ENCODE measurements at places on chromosomes 12 and 14.

DNA sequence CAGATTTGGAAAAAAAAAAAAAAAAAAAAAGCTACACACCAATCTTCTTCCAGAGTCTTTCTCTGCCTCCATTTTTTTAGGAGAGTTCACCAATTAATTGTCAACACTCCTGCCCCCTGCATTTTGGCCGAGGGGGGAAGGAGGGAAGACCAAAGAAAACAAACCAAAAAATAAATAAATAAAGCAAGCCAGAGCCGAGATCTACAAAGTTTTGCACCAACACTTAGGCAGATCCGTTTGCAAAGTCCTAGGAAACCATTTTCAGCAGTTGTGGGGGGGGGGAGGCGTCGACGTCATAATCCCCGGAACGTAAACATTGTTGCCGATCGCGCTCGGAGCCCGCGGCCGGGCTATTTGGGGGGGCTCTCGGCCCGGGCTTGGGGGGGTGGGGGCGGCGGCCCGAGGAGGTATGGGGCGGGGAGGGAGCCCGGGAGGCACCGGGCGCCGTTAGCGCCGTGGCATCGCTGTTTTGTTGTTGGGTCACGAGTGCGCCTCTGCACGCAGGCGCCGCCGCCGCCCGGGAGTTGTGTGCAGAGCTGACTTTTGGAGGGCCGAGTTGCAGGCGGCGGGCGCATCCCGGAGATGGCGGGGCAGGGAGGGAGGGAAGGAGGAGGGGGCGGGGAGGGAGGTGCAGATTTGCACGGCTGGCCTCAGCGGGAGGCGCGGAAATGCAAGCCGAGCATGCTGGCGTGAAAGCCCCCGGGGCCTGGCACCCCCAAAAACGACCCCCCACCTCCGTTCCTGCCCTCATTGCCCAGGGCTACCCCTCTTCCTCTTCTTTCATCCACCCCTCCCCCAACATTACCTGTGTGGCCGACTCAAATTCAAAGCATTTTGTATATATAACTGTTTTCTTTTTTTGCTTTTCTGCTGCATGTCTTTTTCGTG lies 598 bp downstream of the KDM2B start:
- peak; percentile 65 for DNase-seq

DNA sequence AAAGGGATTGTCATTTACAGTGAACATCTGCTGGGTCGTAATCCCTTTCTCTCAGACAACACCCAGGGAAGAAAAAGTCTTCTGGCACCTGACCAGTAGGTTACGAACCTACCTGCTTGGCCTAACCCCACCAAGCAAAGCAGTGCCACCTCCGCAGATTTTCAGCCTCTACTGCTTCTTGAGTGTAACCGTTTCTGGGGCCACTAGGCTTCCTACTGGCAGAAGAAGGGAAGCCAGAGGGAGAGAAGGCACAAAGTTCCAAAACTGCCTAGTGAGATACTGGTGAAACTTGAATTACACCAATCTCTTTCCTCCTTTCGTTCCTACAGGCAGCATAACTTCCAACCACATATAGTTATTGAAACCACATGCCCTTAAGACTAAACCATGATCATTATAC lies 383.6 kb downstream of the BCAT1 start:
- no peak for DNase-seq

- DNase-seq, result no peak
These were observed 163.3 kb downstream of the ETV6 start for GRCh38 chr12:11812586-11813437.

DNA sequence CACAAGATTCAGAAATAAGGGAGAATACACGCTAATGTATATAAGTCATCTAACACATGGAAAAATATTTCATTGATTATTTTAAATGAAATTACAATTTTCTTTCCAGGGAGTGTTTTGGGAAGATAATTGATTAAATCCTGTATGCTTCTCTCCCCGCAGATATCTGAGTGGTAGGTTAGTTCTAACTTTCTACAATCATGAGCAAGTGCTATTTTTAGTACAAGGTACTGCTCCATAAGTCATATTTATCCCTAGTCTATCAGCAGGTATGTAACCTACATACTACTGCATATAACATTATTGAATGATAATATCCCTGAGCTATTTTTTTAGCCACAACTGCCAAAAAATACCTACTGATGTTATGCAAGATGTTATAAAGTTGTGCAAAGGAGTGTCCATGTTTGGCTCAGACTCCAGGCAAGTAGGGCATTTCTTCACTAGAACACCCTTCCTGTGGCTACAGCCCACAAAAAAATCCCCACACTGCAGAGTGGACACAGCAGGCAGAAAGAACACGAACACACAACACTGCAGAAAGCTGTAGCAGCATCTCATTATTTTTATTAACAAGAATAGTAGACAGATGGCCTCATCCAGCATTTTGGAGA lies 87.0 kb downstream of the SEC23A start:
- DNase-seq, result no peak

DNA sequence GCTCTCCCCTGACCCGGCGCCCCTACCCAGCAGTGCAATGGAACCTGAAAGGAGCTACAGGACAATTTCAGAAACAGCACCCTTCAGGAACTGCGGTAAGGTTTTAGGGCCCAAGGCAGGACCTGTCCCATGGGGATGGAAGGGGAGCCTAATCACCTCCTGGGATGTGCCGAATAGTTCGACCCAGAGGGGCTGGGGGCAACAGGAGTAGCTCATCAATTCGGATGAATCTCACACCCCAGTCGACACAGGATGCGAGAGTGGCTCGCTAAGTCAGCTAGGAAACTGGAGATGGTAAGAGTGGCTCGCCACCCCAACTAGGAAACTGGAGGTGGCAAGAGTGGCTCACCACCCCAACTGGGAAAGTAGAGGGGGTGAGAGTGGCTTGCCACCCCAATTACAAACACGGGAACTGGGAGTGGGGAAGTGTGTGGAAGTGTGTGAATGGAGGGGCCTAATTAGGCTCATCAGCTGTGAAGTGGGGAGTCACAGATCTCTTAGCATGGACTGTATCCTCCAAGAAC lies 57.1 kb downstream of the DHRS2 start:
- no peak for DNase-seq

- no peak for DNase-seq
These were observed 4.9 kb downstream of the KLRC1 start for GRCh38 chr12:10448236-10448635.

DNA sequence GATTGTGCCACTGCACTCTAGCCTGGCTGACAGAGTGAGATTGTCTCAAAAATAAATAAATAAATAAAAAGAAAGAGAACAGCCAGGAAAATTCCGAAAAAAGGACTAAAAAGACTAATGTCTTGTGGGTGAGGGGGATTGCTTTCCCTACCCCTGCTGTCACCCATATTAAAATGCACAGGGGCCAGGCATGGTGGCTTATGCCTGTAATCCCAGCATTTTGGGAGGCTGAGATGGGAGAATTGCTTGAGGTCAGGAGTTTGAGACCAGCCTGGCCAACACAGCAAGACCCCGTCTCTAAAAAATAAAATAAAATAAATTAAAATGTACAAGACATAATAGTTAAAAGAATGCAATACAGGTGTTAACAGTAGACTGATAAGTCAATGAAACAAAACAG lies 6.1 kb downstream of the DHRS1 start:
- DNase-seq, result no peak

DNA sequence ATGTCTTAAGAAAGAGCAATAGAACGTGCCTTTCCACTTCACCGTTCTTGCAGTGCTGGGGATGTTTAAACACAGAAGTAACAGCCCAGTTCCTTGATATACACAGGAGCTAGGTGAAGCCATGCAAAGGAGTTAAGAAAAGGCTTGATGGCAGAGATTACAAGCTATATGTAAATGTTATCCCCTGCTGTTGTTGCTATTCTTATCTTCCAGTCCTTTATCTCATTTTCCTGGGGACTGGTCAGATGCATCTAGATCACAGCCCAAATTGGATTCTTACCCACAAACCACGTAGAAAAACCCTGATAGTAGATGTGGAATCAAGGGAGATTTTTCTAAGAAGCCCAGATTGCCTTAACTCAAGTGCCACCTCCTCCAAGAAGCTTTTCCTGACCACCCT lies 5.5 kb downstream of the ASCL1 start:
- no peak for DNase-seq

DNA sequence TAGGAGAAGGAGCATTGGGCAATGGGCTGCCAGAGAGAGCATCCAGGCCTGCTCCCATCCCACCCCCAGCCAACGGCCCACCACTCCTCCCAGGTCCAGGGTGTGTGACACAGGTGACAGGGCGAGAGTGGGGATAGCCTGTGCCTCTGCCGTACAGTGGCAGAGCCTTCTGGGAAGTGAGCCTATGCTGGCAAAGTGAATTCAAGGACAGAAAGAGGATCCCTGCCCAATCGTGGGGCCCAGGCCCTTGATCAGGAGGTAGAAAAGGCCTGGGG lies 553 bp upstream of the KRT79 start:
- no peak for DNase-seq

DNA sequence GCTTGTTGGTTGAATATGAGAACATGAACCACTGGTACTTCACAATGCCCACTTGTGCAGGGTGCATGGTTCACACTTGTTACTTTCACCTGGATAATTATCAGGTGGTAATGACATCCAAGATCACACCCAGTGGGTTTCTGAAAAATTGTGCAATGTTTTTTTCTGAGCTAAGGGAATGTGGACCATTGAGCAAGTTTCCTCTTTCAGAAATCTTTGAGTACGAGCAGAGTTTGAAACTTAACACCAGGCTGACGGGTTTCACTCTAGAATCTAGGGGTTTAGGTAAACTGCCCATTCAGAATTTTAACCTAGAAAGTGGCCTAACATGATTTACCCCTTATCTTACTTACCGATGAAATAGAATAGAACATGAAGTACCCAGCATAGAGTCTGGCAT lies 389.6 kb downstream of the PAWR start:
- no peak for DNase-seq

DNA sequence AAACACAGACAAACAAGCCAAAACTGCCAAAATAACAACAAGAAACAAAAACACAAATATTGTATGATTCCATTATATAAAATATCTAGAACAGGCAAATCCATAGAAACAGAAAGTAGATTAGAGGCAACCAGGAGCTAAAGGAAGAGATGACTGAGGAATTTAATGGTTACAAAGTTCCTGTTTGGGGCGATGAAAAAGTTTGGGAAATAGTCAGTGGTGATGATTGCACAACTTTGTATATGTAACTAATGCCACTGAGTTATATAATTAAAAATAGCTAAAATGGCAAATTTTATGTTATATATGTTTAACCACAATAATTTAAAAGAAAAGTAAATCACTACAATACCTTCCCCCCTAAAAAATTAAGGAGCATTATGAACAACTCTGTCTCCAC lies 24.5 kb downstream of the GNPTAB start:
- DNase-seq, result no peak

DNA sequence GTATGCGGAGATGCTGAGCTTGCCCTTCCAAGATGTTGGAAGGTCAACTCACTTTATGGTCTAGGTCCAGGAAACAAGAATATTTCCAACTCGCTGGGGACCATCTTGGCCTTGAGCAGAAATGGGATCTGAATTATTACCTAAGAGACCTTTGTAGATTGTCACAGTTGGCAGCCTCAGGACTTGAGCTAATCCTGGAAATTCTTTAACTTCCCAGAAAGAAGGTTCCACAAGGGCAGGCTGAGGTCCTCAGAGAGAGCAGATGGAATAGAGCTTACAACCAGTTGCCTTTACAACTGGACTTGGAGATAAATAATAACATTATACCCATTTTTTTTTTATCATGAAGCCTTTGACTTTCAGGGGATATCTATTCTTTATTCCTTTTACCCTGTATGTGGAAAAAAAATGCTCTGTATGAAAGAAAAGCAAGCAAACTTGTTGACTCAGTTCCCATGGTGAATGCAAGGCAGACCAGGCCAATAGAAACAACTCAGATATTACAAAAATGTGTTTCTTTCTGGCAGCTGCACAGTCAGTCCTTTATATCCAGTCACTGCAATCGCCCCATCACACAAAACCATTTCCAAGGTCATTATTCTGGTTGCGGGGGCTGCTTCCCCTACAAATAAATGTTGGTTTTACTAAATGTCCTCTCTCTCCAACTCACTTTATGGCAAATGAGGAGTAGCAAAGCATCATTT lies 401.4 kb downstream of the ZFP36L1 start:
- no peak for DNase-seq

GRCh38 chr14:58659846-58660245 lies 22.1 kb downstream of the DACT1 start:
- DNase-seq, result no peak

GRCh38 chr14:93081876-93082570 lies 33.7 kb downstream of the ITPK1 start:
- no peak for DNase-seq

- DNase-seq, result no peak
These were observed 16.3 kb downstream of the GLTP start for GRCh38 chr12:109863847-109864712.

DNA sequence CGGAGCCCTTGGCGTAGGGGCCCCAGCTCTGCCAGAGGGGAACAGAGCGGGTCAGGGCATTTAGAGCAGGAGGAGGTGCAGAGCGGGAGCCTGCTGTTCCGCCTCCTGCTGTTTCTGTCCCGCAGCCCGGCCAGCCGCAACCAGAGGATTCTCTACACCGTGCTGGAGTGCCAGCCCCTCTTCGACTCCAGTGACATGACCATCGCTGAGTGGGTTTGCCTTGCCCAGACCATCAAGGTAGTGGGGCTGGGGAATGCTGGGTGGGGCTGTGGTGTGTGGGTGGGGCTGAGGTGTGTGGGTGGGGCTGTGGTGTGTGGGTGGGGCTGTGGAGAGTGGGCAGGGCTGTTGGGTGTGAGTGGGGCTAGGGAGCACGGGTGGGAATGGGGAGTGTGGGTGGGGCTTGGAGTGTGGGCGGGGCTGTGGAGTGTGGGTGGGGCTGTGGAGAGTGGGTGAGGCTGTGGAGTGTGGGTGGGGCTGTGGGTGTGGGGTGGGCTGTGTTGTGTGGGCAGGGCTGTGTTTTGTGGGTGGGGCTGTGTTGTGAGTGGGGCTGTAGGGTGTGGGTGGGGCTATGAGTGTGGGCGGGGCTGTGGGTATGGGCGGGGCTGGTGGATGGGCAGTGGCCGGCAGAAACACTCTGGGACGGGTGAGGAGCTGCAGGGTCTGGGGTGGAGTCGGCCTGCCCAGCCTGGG lies 8.0 kb downstream of the ASPG start:
- DNase-seq, result no peak

- no peak for DNase-seq
These were observed 11.4 kb upstream of the CALCOCO1 start for GRCh38 chr12:53738406-53739213.

- no peak for DNase-seq
These were observed 23.8 kb upstream of the ELK3 start for GRCh38 chr12:96170328-96170727.
